ENCODE measurements at places on chromosomes 7 and 10. TPM values are rescaled to one million over a fixed set of nuclear protein-coding genes. Genes with fewer than 3 reads are reported as not detected.
A peak's percentile ranks its signal among the peaks of the same experiment; 100 is the strongest.

DNA sequence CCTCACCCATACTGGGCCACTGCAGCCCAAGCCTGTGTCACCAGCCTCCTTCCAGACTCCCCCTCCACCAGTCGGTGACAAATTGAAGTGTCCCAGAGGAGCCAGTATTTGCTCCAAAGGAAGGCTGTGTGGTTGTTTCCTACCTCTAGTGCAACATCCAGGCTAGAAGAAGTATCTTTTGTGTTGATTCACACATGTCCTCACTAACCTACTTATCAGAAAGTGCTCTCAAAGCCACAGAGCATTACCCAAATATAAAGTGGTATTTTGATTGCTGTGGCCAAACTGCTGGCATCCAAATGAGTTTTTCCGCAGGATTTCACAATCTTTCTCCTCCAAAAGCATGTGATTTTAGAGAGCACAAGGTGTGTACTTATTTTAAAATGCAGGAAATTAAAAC, 134.8 kb downstream of the CUL2 start:
- no peak for DNase-seq

- peak; percentile 91 for DNase-seq
Measured at GRCh38 chr10:22550732-22551131, 163.6 kb downstream of the PIP4K2A start.

DNA sequence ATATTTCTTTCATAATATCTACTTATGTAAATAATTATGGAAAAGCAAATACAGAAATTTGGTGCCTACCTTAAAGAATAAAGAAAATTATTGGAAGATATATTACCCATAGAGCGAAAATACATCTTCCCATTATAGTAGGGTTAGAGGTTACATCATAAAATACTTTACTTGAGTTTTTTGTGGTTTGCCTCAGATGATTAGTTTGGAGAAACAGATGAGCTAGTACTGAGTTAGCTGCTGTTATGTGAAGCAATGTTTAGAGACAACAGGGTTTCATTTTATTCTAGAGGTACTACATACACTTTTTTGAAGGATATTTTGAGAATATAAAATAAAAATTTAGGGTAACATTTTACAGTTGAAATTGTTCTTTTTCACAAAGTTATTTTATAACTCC, 2.9 kb upstream of the MLLT10 start:
- DNase-seq, result no peak

DNA sequence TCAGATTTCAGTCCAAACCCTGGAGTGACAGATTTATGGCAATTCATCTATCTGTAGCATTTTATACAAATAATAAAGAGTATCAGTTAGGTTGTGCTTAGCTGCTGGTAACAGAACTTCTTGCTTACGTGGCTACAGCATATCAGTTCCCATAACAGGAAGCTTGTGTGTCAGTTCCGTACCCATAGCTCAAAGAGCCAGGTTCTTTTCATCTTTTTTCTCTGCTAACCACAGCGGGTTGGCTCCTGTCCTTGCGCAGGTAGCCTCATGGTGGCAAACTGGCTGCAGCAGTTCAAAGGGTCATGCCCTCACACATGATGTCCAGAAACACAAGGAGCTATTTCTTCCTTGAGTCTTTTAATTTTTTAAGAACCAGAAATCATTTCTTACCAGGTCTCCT, 1041.8 kb downstream of the GATA3 start:
- DNase-seq, result no peak

DNA sequence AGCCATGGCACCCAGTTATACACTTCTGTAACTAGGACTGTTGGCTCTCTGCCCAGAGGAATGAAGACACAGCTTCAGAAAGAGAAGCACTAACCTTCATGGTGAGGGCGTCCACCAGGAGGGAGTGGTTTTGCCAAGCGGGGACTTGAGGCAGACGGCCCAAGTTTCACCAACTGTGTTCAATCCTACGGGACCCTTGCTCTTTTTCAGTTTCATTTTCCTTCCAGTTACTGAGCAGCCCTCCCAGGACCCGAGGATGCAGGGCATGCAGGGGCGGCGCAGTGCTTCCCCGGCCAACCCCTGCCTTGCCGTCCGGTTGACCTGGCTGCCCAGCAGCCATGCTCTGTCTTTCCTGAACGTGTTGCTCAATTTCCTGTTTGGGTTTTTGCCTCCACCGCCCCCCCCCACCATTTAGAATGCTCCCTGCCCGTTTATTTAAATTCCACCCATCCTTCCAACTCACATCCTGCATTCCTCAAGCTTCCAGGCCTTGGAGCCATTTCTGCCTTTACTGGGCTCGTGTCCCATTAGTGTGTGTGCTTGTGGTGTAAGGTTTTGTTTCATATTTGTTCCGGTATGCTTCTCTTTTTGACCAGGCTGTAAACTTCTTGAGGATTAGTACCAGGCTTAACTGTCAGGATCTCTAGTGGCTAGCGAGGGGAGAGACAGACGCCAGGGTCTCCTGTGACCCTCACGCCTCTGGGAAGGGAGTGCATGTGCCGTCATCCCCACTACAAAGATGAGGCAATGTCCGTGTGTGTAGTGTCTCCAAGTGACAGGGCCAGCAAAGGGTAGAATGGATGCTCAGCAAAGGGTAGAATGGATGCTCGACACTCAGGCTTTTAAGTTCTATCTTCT, 31.6 kb downstream of the IL15RA start:
- DNase-seq, result no peak

- no peak for DNase-seq
Measured at GRCh38 chr7:128191136-128191844, 49.8 kb upstream of the LEP start.

DNA sequence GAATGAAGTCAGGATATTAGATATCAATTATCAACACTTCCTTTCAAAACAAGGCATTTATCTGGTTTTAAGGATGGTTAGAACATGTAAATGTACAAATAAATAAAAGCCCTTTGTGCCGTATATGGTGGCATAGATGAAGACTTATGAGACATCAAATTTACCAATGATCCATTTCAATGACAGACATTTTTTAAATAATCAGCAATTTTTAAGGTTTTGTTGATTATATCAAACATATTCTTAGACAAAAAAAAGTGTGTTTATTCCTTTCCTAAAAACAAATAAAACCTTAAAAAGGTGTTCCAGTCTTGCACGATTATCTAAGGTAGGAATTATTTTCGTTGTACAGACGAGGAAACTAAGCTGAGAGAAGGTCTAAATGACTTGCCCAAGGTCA, 13.8 kb downstream of the APBB1IP start:
- DNase-seq, result no peak

DNA sequence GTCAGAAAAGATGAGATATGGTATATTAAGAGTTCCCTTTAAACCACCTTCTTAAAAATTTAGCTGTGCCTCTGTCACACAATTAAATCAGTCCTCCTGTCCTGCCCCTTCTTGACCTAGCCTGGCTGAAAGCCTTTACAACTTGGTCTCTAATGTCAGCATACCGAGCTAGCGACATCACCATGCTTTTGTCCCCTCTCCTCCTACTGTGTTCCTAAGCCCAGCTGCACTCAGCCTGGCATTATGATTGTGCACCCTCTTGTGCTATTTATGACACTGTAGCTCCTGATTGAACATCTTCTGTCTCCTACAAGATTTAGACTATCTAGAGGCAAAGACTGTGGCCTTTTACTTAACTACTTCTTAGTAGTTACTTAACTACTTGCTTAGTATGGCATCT, 29.2 kb downstream of the TDRD1 start:
- peak; percentile 7 for DNase-seq

GRCh38 chr10:112580267-112580666, 133.3 kb downstream of the VTI1A start:
- no peak for DNase-seq

DNA sequence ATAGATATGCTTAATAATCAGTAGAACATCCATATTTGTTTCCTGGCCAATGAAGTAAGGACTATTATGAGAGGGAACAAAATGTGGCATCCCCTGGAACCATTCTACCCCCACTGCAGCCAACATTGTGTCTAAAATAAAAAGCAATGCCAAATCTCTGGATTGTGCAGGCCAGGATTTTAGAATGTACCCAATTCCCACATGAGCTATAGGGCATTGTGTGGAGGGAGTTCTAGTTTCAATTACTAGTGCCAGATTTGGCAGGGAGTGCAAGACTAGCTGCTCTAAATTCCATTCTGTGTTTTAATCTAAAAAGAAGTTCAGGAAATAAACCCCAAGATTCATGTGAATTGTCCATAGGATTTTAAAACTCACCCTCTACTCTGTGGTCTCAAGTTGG, 112.3 kb downstream of the HGF start:
- DNase-seq, result no peak

DNA sequence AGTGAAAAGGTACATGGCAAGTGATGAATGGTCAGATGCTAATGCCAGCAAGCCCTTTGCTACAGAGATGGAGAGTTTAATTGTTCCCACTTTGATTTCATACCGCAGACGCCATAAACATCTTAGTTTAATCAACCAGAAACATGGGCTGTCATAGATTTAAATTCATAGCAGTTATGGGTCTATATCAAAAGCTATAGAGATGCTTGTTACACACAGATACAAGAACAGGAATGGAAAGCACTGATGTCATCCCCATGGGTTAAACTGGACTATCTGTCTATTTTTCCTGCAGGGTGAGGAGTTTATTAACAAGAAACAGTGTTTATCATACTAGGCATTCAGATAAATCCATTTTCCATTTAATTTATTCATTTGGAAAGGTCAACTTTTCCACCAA, 409.2 kb downstream of the NRG3 start:
- no peak for DNase-seq

NAT16 gene
- 0.84 TPM for total RNA-seq

ZC3HAV1L gene
- total RNA-seq, result 7.0 TPM

C7orf33 gene
- not detected for total RNA-seq

IMMP2L gene
- 10.1 TPM for total RNA-seq

FZD8 gene
- total RNA-seq, result 8.6 TPM

AKR1C8 gene
- total RNA-seq, result not detected
